Activated T-helper 1 cell treated with anti-CD3 and anti-CD28 coated beads, Interleukin-2, amount 50 U/mL, for 16 hours (primary cell): ENCODE measurements at places on chromosomes 1 and 21.

- DNase-seq, result no peak
Observed at GRCh38 chr1:230351514-230351913, 74.6 kb downstream of the PGBD5 start.

DNA sequence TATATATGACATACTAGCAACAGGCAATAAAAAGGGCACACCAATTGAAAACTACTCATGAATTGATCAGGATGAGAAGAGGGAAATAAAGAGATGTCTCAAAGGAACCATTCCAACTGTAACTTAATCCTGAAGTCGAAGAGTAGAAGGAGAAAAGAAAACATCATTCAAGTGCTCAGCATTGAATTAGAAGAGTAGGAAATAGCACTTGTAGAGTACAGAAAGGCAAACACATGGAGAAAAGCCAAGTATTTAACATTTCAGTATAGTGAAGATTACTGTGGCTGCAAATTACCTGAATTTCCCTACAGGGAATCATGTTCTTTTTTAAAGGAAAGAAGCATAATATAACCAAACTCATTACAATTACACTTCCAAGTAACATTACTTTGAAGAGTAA, 205.0 kb downstream of the KCTD3 start:
- no peak for DNase-seq

- no peak for DNase-seq
Observed at GRCh38 chr1:12528021-12528852, 89.8 kb downstream of the DHRS3 start.

DNA sequence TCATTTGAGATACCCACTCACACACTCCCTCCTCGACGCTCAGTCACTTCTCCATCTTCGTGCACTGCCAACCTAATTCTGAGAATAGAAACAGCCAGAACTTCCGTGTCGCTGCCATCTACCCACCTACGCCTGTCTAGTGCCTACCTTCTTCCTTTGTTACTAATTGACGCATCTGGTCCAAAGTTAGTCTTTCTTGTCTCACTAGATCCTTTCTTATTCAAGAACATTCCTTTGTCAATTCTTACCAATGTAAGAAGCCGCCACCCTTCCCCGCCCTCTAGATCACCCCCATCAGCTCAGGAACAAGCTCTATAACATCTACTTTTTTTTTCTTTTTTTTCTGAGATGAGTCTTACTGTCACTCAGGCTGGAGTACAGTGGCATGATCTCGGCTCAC, 3.7 kb downstream of the PADI6 start:
- no peak for DNase-seq

DNA sequence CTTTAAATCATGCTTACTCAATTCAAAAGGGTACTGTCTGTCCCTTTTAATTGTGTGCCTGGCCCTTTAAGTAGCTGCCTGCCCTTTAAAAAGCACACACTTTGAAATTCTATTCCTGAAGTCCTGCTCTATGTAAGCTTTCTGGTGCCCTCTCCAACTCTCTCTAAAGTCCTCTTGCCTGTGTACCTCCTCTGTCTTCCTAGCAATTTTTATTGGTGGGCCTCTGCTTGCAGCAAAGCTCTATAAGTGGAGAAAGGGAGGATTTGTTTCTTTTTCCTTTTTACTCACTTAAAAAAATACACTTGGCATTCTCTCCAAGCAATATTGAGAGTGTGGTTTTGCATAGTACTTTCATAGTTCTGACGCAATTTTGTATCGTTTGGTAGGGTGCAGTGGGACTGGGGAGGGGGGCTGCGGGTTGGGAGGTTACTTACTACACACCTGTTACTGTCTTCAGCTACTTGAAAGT, 135.4 kb downstream of the LMO4 start:
- DNase-seq, result no peak
